ENCODE measurements at places on chromosomes 4 and X. TPM values are rescaled to one million over a fixed set of nuclear protein-coding genes. Genes with fewer than 3 reads are reported as not detected.

DNA sequence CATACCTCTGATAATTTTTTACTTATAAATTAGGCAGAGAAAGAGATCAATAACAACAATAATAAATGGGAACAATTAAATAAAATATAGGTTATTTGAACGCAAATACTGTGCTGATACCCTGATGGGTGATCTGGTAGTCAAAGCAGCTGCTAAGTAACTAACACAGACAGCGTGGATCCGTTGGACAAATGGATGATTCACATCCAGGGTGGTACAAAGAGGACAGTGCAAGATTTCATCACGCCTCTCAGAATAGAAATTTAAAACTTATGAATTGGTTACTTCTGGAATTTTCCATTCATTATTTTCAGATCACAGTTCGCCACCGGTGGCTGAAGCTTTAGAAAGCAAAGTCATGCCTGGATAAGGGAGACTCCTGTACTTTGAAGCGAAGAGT is 1066.0 kb upstream of the ADGRL3 start:
- no peak for DNase-seq

The SSX2B gene
- total RNA-seq: not detected

DNA sequence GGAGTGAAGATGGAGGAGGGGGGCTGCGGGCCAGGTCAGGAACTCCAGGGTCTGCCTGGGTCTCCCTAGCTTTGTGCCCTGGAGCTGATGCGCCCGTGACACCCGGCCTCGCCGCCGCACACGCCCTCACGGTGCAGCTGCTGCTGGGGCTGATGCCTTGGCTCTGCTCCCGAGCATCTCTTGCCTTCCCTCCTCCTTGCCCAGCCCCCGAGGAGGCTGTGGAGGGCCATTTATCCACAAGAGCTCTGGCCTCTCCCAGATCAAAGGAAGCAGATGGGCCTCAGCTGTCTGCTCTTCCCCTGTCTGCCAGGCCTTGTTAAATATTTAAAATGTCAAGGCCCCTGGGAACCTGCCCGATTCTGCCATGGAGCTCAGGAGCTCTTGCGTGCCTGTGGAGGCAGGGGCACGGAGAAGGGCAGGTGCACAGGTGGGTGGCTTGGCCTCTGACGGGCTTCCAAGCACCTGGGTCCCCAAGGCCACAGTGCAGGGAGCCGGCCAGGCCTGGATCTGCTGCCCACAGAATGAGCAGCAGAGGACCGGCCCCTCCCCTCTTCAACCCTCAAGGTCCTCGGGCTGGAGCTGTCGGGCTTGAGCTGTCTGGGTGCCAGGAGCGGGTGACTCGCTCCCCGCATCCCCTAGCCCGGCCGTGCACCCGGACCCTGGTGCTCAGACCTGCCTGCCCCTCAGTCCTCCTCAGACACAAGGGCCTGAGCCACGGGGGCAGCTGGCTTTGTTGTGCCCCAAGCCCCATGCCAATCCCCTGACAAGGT is 20.3 kb downstream of the ATP2B3 start:
- no peak for DNase-seq

GRCh38 chr4:158816955-158817354 is 48.1 kb downstream of the FNIP2 start:
- no peak for DNase-seq

DNA sequence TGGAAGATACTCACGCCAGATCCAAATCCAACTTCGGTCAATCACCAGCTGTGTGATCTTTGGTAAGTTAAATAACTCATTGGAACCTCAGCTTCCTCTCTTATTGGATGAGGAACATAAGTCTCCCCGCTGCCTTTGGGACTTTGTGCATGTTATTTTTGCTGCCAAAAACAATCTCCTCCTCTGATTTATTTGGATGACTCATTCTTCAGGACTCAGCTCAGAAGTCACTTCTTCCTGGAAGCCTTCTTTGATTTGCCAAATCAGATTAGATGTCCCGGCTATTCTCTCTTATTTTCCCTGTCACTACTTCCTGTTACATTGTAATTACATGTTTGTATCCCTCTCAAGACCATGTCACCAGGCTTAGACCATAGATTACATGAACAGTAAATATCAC is 138.0 kb upstream of the BOD1L1 start:
- no peak for DNase-seq

GRCh38 chrX:79130857-79131256 is 13.6 kb upstream of the GPR174 start:
- DNase-seq: no peak

The KLKB1 gene
- 0.62 TPM for total RNA-seq

The MRFAP1L1 gene
- total RNA-seq: 90.8 TPM

- no peak for DNase-seq
Observed at GRCh38 chrX:115388879-115389278, 99.4 kb downstream of the LUZP4 start.
